CD14-positive monocyte (primary cell): ENCODE measurements at places on chromosomes 12 and 14. TPM values are rescaled to one million over a fixed set of nuclear protein-coding genes. Genes with fewer than 3 reads are reported as not detected.

DNA sequence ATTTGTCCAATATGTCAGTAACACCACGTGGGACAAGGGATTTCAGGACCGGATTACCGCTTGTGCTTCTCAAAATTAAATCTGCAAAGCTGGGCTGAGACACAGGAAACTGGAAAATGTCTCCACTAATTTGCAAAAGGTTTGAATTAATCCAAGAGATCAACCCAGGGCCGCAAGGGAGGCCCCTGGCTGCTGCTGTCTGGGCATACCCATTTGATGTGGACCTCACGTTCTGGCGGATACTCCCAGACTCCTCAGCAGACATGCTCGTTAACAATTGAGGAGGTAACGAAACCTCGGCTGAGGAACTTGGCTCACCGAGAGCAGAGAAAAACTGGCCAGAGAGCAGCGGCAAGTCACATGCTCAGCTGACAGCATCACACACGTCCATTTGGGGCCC lies 180.6 kb downstream of the SLC15A4 start:
- no peak overlapping the region for H3K4me3 ChIP-seq
- no peaks in the 10 kb centered on the region for H3K4me1 ChIP-seq
- DNase-seq: no peak
- no peak overlapping the region for H3K27ac ChIP-seq

Gene ABCC9
- not detected for polyA plus RNA-seq

DNA sequence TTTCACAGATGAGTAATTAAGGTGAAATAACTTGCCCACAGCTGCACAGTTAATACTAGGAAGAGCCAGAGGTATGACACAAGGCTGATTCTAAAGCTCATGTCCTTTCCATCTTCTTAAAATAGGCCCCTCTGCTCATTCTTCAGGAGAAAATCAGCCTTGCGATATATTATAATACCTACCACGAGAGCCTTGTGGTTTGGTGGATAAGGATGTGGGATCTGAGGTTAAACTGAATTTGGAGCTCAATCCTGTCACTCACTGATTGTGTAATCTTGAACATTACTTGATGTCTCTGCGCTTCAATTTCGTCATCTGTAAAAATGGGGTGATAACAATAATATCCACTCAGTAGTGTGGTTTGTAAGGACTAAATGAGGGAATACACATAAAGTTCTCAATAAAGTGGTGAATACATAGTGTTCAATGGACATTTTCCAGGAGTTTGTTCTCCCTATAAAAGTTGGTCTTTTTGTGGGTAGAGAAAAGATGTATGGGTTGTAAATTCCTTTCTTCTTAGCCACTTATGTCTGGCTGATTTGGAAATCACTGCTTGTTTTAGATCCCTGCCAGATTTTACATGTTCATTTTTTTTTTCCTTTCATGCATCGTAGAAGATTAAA lies 25.1 kb upstream of the ATP2B1 start:
- peak overlapping the region; percentile 36 for H3K27ac ChIP-seq
- H3K4me1 ChIP-seq: peaks cover 31% of the 10 kb centered on the region
- H3K36me3 ChIP-seq: no peaks in the 10 kb centered on the region
- DNase-seq: peak; percentile 94
- no peaks in the 10 kb centered on the region for H3K27me3 ChIP-seq
- peak overlapping the region; percentile 36 for H3K4me3 ChIP-seq

GRCh38 chr14:70972107-70972976 lies 65.1 kb downstream of the PCNX1 start:
- peaks cover 44% of the 10 kb centered on the region for H3K36me3 ChIP-seq
- no peaks in the 10 kb centered on the region for H3K27me3 ChIP-seq
- H3K27ac ChIP-seq: no peak overlapping the region
- no peak overlapping the region for H3K4me3 ChIP-seq

GRCh38 chr14:101363880-101364391 lies 197.4 kb upstream of the DIO3 start:
- H3K4me1 ChIP-seq: no peaks in the 10 kb centered on the region
- no peak overlapping the region for H3K4me3 ChIP-seq
- H3K27me3 ChIP-seq: no peaks in the 10 kb centered on the region
- H3K36me3 ChIP-seq: no peaks in the 10 kb centered on the region

GRCh38 chr14:39006721-39007410 lies 96.2 kb downstream of the SEC23A start:
- H3K36me3 ChIP-seq: no peaks in the 10 kb centered on the region
- H3K27ac ChIP-seq: peak overlapping the region; percentile 10
- no peak for DNase-seq
- peaks cover 26% of the 10 kb centered on the region for H3K4me1 ChIP-seq
- H3K4me3 ChIP-seq: no peak overlapping the region

DNA sequence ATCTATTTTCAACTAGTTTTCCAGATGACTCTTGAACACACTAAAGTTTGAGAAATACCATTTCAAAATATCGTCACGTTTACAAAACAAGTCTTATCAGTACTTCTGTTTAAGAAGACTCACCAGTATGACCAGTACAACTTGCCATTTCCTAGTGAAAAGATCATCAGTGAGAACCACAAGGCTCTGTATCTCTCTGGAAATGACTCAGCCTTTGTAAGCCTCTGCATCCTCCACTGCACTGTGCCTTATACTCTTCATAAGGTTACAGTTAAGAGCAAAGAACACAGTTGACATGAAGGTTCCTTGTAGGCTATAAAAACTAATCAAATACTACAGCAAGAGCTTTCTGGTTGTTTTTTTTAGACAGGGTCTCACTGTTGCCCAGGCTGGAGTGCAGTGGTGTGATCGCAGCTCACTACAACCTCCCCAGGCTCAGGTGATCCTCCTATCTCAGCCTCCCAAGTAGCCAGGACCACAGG lies 5.7 kb upstream of the VTI1B start:
- H3K4me3 ChIP-seq: no peak overlapping the region
- peaks cover 18% of the 10 kb centered on the region for H3K4me1 ChIP-seq
- H3K27me3 ChIP-seq: no peaks in the 10 kb centered on the region
- H3K36me3 ChIP-seq: peaks cover 53% of the 10 kb centered on the region
